ENCODE measurements at places on chromosomes 4 and X.

- no peak for DNase-seq
Measured at GRCh38 chr4:42711496-42711895, 54.6 kb upstream of the ATP8A1 start.

- no peak for DNase-seq
Measured at GRCh38 chrX:149629730-149630387, 1.7 kb downstream of the TMEM185A start.

GRCh38 chr4:161841759-161842158 lies 322.0 kb downstream of the FSTL5 start:
- DNase-seq, result no peak

DNA sequence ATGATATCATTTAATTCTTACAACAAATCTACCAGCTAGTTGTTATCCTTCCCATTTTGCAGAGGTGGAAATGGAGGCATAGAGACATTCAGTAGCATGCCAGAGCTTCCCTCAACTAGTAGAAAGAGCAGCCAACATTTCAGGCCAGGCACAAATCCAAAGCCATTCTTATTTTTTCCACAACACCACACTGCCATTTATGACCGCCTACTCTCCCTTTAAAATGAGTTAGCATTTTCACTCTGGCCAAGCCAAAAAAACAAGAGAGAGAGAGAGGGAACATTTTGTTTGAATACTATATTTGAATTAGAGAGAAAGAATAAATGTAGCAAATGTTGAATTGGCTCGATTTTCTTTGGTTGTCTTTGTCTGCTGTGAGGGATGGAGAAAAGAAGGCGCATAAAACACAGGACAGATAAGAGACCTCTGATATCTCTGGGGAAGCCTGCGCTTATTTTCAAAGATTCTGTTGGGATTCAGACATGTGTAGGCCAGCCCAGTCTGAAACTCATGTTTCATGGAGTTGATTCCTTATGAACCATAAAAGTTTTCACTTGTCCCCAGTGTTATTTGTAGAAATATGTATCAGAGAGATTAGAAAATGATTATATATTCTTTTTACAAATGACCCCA lies 265.7 kb downstream of the RAB28 start:
- no peak for DNase-seq

DNA sequence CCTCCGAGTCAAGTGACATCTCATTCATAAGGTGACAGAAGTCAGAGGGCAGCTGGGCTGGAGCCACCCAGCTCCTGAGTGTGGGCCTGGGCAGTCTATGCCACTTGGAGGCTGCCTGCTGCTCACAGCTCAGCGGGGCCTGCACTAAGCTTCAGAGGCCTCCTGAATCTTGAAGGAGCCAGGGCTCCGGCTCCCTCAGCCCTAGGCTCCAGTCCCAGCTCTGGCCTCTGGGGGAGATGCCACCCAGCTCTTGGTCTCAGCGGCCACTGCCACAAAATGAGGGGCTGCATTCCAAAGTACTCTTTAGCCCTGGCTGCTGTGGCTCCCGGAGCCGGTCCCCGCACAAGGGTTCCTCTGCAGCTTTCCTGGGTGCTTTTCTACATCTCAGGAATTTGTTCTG lies 32.7 kb upstream of the PSAPL1 start:
- DNase-seq, result no peak

DNA sequence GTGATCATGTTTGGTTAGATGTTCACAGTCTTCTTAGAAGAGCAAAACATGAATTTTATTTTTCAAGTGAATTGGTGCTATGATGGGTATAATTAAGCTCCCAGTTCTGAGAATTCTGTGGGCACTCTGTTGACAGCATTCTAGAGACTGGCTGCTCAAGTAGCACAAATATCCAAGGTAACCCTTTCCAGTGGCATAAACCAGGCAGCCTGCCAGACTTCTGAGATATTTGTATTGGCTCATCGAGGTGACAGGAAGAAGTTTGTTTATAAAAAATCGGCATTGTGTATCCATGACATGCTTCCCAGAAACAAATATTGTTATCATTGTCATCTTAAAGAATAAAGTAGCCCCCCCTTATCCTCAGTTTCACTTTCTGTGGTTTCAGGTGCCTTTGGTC lies 28.3 kb downstream of the LANCL3 start:
- DNase-seq, result no peak

DNA sequence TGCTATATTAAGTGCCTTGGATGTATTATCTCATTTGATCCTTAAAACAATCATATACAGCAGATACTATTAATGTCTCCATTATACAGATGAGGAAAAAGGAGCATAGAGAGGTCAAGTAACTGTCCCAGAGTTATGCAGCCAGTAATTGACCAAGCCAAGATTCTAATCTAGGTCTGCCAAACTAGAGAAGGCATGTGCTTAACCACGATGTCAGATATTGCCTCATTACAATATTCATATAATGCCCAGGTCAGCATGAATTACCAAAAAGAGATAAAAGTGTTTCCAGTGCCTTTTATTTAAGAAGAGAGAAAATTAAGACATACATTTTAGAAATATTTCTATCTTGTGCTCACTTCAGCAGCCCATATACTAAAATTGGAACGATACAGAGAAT lies 7.1 kb downstream of the ARHGEF6 start:
- DNase-seq, result no peak

GRCh38 chr4:123741906-123742305 lies 345.3 kb downstream of the SPRY1 start:
- DNase-seq, result no peak

DNA sequence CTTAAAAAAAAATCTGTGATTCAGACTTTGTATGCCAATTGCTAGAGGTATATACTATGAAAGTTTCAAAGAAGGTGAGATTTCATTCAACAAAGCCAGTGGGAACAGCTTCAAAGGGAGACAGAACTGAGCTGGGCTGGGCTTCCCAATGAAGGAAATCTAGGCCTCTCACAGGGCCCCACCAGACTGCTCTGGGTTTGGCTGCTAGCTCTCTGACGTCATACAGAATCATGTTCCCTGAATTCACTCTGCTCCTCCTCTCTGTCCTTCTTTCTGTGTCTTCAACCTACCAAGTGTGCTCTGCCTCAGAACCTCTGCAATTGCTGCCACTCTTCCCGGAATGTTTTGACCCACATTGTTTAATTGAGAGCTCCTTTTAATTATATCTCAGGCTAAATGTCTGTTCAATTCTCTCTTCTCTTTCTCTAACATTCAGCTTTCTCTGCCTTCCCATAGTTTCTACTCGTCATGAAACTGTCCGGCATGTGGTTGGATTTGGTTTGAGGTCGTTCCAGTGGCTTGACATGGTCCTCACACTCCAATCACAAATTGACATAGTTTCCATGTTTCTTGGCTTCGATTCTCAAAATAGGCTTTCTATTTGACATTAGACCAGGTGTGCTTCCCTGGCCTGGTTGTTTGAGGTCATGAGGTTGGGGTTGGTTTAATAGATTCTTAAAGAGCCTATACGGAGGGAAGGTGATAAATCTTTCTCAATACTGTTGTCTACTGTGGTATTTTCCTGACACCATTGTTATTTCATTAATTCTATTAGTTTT lies 282.1 kb upstream of the EMCN start:
- no peak for DNase-seq

GRCh38 chrX:102067966-102068723 lies 57.3 kb upstream of the TCEAL2 start:
- DNase-seq, result no peak

DNA sequence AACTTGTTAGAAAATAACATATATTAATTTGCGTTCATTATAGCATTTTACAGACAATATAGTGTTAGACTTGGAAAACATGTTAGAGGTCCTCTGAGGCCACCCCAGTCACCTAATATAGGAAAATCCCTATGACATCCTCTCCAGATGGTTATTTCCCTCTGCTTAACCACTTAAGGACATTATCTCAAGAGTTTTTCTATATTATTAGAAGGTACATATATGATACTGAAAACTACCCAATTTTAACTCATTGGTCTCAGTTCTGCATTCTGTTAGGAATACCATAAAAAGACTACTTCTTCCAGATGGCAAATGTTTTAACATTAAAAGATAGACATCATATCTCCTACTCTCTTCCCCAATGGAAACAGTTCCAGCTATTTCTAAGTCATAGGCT lies 21.4 kb downstream of the PTPN13 start:
- DNase-seq, result no peak

GRCh38 chr4:5114950-5115349 lies 63.7 kb downstream of the STK32B start:
- DNase-seq, result no peak

GRCh38 chrX:53194308-53194707 lies 30.7 kb downstream of the KDM5C start:
- DNase-seq, result no peak

- DNase-seq, result no peak
Measured at GRCh38 chr4:156422576-156422975, 468.9 kb upstream of the CTSO start.

DNA sequence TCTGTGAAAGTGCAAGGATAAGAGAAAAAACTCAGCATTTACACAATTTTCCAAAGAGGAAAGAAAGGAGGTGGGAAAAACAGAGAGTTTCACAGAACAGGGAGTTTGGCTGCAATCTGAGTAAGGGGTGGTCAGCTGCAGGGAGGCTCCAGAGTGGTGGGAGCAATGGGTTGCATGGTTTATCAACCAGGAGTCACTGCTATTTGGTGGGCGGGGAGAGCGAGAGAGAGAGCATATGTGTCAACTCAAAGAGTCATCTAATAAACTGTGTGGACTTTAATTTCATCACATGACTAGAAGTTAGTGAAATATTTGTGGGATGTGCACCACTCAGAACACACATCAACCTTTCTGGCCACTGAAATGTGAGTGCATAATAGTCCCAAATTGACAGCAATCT lies 94.6 kb downstream of the FAM13A start:
- no peak for DNase-seq

DNA sequence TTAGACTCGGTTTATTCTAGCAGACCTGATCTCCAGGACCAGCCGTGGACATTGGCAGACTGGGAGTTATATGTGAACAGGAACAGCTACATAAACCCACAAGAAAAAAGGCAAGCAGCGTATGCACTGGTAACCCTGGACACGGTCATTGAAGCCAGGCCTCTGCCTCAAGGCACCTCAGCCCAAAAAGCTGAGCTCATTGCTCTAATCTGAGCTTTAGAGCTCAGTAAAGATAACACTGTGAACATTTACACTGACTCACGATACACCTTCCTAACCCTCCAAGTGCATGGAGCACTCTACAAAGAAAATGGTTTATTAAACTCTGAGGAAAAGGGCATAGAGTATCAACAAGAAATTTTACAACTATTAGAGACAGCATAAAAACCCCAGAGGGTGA lies 148.9 kb upstream of the FGF16 start:
- DNase-seq, result no peak

- DNase-seq, result no peak
Measured at GRCh38 chr4:82123934-82124333, 249.9 kb downstream of the HNRNPD start.

- no peak for DNase-seq
Measured at GRCh38 chr4:48804584-48805301, 24.7 kb upstream of the FRYL start.

DNA sequence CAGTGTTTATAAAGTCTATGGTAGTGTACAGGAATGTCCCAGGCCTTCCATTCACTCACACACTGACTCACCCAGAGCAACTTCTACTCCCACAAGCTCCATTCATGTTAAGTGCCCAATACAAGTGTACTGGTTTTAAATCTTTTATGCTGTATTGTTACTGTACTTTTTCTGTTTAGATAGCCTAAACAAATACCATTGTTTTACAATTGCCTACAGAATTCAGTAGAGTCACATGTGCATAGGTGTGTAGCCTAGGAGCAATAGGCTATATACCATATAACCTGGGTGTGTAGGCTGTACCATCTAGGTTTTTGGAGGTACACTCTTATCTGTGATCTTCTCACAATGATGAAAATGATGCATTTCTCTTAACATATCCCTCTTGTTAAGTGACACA lies 126.7 kb downstream of the DGKK start:
- no peak for DNase-seq

DNA sequence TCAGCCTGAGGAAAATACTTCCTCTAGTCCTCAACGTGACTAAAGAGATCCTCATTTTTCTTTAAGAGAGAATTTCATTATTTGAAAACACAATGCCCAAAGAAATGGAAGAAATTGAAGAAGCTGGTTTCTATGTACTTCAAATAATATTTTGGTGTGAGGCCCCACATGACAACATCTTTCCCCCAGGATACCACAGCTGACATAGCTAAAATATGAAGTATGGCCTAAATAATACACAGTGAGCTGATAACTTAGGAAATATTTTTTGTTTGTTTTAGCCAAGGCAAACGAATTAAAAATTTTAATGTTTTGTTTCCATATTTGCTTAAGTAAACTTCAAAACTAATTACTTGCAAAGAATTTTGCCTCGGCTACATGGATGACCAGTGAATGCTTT lies 149.2 kb downstream of the CBR4 start:
- no peak for DNase-seq

DNA sequence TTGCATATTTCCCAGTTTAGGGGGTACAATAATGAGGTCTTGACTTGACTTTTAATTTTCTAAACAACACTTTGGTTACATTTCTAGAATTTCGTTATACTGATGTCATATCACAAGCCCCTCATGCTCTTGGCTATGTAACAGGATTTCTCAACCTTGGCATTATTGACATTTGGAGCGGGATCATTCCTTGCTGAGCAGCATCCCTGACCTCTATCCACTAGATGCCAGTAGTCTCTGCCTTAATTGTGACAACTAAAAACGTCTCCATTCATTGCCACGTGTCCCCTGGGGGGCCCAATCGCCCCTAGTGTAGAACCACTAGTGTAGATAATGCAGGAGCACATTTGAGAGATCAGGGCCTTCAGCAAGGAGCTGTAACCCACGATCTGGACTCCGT lies 234.2 kb upstream of the MID1 start:
- no peak for DNase-seq

- no peak for DNase-seq
Measured at GRCh38 chr4:122917731-122918130, 4.7 kb downstream of the NUDT6 start.

DNA sequence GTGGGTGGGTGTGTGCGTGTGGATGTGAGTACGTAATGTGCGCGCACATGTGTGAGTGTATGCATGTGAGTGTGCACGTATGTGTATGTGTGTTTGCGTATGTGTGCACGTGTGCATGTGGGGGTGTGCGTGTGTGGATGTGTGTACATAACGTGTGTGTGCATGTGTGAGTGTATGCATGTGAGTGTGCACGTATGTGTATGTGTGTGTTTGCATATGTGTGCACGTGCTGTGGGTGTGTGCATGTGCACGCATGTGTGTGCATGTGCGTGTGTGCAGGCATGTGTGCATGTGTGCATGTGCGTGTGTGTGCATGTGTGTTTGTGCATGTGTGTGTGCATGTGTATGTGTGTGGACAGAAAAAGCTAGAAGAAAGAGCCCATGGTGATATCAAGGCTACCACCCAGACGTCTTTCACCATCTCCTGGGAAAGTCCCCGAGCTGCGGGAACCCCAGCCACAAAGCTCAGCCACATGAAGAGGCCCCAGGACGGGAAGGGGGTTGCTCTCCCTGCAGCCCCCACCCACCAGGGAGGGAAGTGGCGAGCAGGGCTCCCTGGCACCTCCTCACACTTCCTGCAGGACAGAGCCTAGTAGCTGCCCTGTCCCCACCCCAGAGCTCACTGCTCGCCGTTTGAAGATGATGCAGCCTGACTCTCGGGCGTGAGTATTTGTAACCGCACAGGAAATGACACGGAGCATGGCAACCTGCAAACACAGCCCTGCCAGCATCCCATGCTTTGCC lies 108.3 kb downstream of the DCTD start:
- peak; percentile 42 for DNase-seq
